ENCODE measurements at places on chromosomes 3 and 15.

- DNase-seq = peak; percentile 16
Observed at GRCh38 chr3:167958141-167958540, 137.6 kb downstream of the GOLIM4 start.

GRCh38 chr3:122006267-122006666 is 15.8 kb downstream of the ILDR1 start:
- no peak for DNase-seq

DNA sequence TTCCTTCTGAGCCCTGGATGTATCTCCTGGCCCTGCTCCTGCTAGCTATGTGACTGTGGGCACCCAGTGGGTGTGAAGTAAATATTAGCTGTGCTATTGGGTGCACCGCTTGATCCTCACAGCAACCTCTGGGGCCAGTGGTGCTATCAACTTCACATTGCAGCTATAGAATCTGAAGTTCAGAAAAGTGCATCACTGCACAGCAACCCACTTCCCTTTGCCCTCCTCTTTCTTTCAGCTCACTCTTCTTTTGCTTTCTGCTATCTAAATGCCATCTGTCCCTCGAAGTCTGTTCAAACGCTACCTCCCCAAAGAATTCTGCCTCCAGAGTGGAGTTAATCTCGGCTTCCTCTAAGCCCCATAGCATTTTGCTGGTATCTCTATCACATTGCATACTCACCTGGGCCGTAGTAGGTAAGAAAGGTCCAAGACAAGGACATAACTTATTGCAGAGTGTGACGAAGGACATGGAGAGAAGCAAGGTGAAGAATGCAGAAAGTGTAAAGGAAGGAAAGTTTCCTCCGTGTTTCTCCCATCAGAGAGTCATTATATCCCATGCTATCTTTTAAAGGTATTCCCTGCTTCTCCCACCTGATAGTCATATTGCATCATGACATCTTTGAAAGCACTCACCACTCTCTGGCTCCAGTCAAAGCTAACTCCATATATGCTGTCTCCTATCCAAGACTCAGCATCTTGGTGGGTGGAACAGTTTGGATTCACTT is 57.1 kb upstream of the BCL6 start:
- DNase-seq = no peak

DNA sequence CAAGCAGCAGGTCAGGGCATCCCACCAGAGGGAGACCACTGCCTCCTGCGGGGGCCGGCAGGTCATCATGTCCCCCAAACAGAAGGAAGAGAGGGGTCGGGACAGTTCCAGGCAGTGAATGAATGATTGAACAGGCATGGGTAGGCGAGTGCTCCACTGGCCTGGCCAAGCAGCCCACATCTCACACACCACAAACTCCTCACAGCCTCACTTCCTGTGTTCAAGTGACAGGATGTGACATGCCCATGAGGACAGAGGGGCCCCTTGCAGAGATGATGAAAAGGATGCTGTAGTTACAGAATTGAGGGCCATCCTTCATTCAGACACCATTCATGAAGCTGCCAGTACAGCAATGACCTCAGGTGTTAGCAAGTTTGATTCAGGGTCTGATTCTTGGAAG is 3.7 kb downstream of the IQSEC1 start:
- DNase-seq = no peak

DNA sequence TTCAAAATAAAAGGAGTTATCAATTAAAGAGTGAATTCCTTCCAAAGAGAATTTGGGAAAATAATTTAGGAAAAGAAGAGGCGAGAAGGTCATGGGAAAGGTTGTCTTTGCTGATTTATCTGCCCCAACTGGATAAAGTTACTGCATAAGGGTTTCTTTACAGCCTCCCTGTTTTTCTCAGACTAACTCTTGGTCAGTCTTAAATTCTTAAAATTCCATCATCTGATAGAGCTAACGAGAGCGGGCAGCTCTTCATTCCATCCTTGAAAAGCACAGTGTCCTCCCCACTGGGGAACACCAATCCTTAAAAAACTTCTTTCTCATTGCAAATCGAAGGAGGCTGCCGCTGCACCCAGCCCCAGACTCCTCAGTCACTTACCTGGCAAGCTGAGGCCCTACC is 107.2 kb downstream of the PGPEP1L start:
- DNase-seq = peak; percentile 59

DNA sequence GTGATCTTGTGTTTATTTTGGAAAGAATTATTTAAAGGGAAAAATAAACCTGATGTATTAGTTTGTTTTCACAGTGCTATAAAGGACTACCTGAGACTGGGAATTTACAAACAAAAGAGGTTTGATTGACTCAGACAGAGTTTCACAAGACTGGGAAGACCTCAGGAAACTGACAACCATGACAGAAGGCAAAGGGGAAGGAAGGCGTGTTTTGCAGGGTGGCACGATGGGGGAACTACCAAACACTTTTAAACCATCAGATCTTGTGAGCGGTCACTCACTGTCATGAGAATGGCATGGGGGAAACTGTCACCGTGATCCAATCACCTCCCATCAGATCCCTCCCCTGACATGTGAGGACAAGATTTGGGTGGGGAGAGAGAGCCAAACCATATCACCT is 87.0 kb downstream of the TP63 start:
- no peak for DNase-seq

DNA sequence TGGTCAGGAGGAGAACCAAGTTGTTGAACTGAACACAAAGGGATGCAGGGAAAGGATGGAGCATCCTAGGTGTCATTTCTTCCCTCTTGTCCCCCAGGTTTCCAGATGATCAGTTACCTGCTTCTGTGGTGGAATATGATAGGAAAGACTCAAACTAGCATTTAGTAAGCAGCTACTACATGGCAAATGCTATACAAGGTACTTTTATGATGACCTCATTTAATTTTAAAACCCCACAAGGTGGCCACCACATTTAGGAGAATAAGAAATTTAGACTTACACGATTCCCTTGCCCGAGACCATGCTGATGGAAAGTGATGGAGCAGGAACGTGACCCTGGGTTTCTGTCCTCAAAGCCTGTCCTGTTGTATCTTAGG is 40.9 kb downstream of the CCR4 start:
- DNase-seq = no peak

DNA sequence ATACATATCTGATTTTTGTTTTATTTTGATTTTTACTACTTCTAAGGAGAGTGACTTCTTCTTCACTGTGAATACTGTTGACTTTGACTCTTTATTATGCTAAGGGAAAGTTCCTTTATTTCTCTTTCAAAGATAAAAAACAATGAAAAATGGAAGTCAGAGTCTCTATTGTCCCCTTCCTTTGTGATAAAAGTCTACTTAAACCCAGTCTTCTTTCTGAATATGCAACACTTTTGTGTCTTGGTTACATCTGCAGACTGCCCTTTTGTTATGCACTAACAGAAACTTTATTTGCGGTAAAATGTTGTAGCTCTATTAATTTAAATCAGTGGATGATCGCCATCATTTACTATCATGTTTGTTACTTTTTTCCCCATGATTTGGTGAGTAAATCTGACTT is 13.2 kb downstream of the PARP15 start:
- DNase-seq = no peak

- peak; percentile 45 for DNase-seq
Observed at GRCh38 chr15:92068121-92068520, 214.6 kb downstream of the SLCO3A1 start.

DNA sequence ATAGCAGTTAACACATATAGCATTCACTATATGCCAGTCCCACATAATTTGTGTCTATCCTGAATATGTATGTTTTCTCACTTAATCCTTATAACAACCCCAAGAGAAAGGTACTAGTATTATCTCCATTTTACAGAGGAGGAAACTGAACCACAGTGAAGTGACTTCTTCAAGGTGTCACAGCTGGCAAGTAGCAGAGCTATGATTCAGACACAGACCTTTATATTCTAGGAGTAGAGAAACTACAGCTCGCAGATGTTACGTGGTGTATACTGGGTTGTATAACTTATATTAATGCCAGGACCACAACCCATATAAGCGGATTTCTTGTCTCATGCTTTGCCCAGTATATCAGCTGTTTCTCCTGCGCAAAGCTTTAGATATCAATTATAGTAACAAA is 29.5 kb upstream of the ICE2 start:
- no peak for DNase-seq

GRCh38 chr3:122988508-122988907 is 39.1 kb downstream of the SEMA5B start:
- no peak for DNase-seq

DNA sequence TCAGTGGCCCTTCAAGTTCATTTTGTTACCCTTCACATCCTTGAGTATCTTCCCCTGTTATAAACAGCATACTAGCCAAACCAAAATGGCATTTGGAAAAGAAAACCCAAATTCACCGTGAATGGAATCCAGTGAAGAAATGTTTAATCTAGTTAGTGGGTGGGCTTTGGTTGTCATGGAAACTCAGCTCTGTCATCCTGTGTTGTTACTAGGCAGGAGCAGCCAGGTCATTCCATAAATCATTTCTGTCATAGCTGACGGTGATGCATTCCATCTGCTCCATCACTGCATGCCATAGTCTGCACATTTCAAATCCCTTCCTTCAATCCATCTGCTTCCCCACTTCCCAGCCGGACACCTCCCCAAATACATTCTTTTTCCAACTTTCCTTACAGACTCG is 140.4 kb upstream of the CGNL1 start:
- DNase-seq = peak; percentile 78

- no peak for DNase-seq
Observed at GRCh38 chr15:74231475-74231874, 4.7 kb upstream of the CCDC33 start.

- no peak for DNase-seq
Observed at GRCh38 chr3:16277471-16277870, 12.5 kb downstream of the OXNAD1 start.

DNA sequence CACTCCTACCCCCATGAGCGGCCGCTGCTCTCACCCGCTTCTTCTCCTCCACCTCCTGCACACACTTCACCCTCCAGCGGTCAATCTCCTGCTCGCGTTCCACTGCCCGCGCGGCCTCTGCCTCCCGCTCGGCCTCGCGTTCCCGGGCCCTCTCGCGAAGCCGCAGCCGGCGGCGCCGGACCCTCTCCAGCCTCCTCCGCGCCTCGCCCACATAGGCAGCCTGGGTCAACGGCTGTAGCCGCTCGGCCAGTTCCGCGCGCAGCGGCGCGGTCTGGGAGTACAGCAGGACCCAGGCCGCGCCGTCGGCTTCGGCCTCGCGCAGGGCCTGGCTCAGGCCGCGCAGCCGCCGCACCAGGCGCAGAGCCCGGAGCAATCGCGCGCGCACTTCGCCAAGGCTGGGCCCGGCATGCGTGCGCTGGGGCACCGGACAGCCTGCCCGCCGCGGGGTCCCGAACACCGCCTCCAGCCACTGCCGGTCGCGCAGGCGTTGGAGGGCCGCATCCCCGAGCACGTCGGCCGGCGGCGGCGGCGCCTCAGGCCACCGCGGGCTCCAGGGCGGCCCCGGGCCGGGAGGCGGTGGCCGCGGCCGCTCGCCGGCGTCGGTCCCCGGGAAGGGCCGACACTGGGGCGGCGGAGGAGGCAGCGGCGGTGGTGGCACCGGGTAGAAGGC is 595 bp downstream of the PDCD7 start:
- peak; percentile 47 for DNase-seq

DNA sequence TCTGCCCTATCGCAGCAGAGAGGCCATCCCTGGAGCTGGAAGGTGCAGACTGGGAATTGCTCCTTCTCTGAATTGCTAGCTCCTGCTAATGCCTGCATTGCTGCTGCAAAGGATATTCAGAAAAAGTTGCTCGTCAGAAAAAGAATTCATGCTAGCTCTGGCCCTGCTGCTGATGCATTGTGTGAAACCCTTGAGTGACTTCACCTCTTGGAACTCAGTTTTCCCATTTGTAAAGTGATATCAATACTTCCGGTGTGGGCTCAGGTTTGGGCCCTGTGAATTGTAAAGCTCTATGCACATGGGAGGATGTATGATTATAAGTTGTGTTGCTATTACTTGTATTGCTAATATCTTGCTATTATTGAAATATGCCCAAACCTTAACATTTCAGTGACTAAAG is 11.4 kb downstream of the SQOR start:
- peak; percentile 59 for DNase-seq

GRCh38 chr15:51386486-51386885 is 45.0 kb downstream of the GLDN start:
- DNase-seq = no peak

DNA sequence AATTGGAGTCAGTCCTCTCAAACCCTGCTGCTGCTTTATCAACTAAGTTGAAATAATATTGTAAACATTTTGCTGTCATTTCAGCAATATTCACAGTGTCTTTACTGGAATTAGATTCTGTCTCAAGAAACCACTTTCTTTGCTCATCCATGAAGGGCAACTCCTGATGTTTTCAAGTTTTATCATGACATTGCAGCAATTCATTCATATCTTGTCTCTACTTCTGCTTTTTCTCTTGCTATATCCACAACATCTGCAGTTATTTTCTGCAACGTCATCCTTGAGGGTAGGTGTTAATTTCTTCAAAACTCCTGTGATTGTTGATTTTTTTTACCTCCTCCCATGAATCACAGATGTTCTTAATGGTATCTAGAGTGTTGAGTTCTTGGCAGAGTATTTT is 181.6 kb downstream of the EPHA6 start:
- DNase-seq = no peak

DNA sequence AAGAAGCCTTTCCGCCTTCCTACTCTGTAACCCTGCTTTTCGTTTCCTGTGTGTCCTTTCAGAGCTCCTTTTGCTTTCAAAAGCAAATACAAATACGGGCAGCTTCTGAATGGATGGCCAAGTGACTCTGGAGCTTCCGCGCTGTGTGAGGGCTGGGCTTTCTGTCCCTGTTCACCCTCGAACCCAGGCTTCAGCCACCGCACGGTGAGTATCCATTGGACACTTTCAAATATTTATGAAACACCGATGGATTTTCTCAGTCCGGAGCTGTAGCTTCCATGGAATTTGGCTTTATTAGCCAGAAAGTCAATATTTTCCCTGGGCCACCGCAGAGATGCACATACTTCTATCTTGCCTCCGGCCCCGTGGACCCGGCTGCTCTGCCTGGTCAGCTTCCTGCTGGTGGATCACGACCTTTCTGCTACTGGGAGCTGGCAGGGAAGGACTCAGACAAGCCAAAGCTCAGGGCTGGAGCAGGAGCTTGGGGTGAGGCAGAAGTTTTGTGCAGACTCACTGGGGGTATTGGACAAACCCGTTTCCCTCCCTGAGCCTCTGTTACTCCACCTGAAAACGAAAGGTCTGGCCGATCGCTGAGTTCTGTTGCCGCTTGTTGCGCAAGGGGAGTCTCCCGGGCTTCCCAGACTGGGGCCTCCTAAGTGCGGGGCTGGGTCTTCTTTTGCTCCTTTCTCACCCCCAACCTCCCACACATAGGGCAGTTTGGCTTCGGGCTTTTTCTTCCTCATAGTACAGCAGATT is 63.6 kb downstream of the LINGO1 start:
- peak; percentile 37 for DNase-seq

GRCh38 chr15:85004550-85004949 is 22.9 kb downstream of the PDE8A start:
- DNase-seq = no peak

DNA sequence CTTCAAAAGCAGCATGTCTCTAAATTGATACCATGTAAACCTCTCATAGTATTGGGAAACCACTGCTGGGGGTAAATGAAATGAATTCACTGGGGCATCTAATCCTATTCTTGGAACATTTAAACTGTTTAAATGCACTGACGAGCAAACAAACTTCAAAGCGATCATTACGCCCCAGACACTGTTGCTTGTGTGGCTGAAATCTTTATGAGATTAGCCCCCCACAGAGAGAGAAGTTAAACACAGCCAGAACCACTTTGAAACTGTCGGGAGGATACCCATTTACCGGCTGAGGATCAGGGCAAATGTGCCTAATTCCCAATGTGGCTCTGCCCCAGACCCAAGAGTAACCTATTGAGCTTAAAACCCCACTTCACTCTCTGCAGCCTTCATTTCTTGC is 308.4 kb upstream of the CDIN1 start:
- DNase-seq = no peak

- DNase-seq = no peak
Observed at GRCh38 chr15:88108991-88109390, 147.5 kb downstream of the NTRK3 start.

- no peak for DNase-seq
Observed at GRCh38 chr3:8279886-8280550, 221.6 kb upstream of the LMCD1 start.
